ENCODE measurements at places on chromosomes 5 and 9.
A peak's percentile ranks its signal among the peaks of the same experiment; 100 is the strongest.

- no peak for DNase-seq
These were observed 6.8 kb downstream of the EPB41L4B start for GRCh38 chr9:109314011-109314531.

DNA sequence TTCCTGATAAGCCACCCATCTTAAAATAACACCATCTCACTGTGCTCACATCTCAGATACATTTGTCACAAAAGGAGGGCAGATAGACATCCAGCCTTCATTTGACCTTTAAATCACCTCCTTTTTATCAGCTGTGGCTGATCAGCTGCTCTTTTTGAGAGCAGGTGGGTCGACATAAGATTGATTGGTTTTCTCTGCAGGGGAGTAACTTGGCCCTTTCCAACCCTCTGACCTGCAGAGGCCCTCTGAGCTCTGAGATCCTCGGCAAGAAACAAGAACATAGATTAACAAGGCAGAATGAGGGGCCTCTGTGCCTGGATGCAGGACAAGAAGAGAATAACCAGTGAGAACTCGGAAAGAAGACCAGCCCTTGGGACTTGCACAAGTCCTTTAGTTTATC is 33.5 kb upstream of the GLRA1 start:
- DNase-seq, result no peak

DNA sequence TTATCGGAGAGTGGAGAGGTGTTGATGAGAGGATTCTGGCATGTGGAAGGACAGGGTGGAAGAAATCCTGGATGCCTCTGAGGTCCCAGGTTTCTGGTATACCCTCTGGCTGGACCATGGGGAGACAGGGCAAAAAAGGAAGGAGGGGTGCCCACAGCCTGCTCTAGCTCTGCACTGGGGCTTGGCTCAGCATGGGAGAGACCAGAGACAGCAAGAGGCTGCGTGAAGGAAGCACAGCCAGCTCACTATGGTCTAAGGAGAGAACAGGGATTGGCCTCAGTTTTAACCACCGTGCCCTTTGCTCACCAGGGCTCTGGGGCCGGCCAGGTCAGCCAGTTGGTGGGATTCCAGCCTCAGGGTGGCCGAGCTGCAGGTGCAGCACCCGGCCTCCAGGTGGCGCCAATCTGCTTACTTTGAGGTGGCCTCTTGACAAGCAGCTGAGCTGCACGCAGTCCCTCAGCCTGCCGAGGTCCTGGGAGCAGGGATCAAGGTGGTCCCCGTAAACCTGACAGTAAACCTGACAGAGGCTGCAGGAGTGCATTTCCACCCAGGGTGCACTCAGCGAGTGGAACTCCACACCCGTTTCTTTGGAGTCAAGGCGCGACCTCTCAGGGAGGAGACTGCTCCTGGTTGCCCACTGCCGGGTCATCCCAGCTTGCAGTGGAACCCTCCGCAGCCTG is 25.0 kb upstream of the SPTLC1 start:
- peak; percentile 59 for DNase-seq

GRCh38 chr9:108413809-108414208 is 442.0 kb downstream of the ACTL7B start:
- no peak for DNase-seq

DNA sequence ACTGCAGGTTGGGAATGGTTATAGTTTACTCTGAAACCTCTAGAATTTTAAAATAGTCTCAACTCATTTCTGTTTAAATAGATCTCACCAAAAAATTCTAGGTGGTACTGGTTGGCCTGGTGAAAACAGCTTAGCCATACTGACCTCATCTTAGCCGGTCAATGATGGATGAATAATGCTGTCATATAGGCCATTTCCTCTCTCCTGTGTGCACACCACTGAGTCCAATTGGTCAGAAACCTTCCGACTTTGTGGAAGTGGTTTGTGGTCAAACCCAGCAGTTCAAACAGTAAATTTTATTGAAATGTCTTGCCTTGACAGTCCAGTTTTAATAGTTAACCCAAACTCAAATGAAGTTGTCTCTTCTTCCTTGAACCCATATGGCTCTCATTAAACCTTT is 98.6 kb downstream of the GIN1 start:
- no peak for DNase-seq

DNA sequence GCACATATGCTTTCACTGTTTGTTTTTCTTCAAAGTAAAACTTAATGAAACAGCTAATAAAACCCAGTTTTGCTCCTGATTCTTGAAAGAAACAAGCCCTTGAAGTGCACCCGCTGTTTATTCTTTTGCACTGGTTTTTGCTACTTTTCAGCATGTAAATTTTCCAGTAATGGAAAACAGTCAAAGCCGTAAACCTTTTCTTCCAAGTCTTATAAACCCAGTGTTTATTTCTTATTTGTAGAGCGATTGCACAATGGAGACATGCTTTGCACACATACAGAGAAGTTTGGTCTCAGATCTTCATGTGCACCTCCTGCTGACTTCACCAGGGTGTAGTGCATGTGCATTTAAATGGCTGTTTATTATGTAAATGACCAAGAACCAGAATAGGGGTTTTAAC is 51.8 kb downstream of the ATG10 start:
- DNase-seq, result no peak

GRCh38 chr5:95471487-95471886 is 80.3 kb downstream of the FAM81B start:
- no peak for DNase-seq

DNA sequence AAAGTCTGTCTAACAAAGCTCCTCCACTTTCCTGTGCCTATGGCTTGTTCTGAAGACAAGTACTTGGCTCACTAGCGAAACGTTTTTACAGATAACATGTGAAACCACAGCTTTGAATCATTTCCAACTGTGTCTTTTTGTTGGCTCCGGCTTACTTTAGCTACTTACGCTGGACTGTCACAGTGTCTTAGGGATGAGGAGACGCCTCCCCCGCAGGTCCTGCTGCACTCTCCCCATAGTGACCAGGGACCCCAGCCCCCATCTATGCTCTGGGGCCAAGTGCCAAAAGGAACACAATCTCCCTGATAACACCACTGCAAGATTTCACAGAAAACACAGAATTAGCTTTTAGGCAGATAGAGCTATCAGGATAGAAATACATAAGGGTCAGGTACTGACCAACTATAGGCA is 219.1 kb downstream of the ADAMTS6 start:
- DNase-seq, result no peak

DNA sequence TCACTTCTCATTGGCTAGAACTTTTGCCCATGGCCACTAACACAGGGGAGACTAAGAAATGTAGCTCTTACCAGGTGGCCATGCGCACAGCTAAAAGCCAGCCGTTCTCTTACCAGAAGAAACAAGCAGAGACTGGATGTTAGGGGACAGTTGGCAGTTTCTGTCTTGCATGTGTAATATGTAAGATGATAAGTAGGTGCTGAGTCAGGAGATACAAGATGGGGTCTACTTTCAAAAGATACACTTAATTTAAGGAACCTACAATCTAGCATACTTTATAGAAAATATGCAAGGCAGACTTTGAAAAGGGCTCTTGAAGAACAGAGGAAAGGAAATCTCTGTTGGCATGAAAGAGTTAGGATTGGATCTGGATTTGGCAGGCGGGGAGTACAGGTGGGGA is 244.5 kb downstream of the ZSWIM6 start:
- no peak for DNase-seq

DNA sequence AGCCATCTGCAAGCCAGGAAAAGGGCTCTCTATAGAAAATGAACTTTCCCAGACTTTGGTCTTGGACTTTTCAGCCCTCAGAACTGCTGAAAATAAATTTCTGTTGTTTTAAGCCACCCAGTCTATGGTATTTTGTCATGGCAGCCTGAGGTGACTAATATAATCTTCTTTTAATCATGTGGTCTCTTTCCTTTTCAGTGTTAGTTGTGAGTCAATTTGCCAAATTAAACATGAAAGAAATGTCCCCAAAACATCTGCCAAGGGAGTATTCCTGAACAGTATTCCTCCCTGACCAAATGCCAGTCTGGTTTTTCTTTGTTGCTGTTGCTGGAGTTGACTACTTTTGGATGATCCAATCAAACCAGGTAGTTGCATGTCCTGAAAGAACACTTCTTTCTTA is 4.7 kb upstream of the YTHDC2 start:
- no peak for DNase-seq

DNA sequence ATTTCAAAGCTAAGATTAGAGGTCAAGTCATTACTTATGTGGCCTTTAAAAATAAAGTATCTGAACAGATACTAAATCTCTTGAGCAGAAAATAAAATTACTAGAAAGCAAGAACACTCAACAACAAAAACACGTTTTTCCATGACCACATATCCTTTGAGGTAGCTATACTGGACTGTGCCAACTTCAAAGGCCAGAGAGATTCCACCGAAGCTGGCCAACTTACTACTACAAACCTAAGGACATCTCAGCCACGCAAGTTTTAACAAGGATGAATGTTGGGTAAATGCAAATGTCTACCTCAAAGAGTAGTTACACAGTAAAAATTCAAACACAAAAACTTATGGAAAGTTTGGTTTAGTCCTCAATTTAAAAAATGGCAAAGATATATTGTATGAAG is 18.9 kb downstream of the PFDN1 start:
- no peak for DNase-seq

DNA sequence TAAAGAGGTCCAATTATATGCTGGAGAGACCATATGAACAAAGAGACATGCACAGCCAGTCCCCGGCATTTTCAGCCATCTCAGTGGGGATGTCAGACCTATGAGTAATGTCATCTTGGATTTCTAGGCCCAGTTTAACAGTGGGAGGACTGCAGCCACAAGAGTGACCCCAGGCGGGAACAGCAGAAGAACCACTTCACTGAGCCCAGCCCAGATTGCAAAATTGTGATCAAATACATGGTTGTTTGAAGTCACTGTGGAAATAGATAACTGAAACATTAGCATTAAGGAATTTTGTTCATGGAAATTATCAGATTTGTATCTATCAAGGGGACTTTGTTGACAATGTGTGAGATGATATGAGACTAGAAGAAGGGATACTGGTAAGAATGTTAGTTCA is 42.1 kb upstream of the C9orf57 start:
- DNase-seq, result no peak

- DNase-seq, result no peak
These were observed 19.8 kb downstream of the IL7R start for GRCh38 chr5:35876454-35876853.

DNA sequence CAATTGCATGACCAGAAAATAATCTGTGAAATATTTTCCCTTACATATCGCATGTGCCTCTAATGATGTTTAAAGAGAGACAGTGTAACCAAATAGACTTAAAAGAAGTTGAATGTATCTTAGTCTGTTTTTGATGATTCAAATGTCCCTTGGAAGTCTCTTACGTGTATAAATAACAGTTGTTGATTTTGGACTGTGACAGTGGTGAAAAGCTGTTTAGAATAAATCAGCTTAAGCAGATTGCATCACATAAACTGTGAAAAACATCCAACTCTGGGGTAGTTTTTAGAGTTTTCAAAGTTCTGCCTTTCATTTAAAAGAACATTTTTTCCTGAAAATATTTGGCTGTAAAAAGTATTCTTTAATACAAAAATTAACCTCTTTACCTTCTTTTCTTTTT is 301.1 kb downstream of the PRR16 start:
- no peak for DNase-seq

- DNase-seq, result no peak
These were observed 169.2 kb downstream of the SAXO1 start for GRCh38 chr9:18863791-18864190.

- no peak for DNase-seq
These were observed 50.2 kb upstream of the NR3C1 start for GRCh38 chr5:143453720-143454119.

DNA sequence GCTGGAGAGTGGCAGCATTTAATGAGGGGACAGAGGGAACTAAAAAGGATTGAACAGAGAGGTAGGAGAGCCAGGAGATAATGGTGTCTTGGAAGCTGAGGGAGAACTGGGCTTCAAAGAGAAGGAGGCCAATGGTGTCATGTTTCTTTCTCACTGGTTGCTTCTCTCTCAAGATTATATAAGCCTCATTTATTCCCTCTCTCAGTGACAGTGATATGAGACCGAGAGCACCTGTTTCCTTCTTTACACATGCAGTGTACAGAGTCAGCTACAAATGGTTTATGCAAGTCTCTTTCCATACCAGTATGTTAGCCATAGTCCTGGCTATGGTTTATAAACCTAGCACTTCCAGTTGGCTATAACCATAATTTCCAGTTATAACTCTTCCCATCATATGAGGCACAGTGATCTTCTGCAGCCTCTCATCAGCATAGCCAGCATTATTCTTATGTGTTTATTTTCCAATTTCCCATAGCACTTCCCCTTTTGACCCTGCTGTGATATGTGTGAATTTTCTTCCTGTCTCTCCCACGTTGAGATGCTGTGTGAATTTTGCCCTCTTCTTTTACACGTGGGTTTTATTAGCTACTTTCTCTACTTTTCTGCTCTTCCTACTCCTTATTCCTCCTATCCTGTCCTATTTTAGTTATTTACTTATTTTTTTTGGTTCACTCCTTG is 71.2 kb downstream of the UNC13B start:
- DNase-seq, result peak; percentile 50

GRCh38 chr9:132200706-132201105 is 38.8 kb downstream of the NTNG2 start:
- DNase-seq, result no peak
